ENCODE measurements at places on chromosomes 5 and 9.

DNA sequence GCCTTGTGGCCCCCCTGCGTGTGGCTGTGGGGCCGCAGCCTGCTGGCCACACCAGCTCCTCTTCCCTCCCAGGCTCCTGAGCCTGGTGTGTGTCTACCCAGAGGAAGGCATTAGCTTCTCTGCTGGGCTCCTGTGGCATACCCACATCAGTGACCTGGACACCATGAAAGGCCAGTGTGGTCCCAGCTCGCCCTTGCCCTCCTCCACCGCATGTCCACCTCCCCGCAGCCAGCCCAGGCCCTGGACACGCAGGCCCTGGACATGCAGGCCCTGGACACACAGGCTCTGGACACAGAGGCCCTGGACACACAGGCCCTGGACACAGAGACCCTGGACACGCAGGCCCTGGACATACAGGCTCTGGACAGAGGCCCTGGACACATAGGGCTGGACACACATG is 153.4 kb upstream of the PPP1R26 start:
- DNase-seq = no peak

DNA sequence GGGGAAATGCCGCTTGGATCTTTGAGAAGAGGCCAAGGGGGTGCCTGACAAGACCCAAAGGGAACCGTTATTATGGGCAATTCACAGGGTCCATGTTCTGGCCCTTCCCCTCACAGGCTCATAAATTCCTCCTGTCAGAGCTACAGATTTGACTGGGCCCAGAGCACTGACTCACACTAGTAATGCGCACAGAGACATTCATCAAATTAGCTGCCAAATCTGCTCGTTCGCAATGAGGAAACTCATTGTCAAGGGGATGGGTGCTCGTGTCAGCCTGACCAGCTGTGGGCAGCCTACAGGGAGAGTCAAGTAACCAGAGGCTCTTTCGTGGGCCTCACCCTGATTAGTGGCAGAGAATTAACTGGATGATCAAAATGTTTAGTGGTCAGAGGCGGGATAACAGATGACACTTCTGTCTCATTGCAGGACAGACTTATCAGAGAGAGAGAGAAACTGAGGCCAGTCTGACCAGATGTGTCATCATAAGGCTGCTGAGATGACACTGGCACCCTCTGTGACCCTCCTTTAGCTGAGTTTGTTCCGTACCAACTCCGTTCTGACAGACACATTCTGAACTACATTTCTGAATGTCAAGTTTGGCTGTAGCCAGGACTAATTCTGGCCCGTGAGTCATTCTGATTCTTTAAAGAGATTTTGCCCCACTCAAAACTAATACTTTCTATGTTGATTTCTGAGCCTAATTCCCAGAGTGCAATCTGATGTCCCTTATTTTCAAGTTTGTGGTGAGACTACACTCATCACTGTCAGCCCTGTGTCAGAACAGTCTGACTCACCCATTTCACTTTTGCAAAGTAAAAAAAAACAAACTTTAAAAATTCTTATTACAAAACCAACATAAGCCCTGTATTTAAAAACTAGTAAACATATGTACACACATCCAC is 377.1 kb downstream of the ACTL7B start:
- no peak for DNase-seq

DNA sequence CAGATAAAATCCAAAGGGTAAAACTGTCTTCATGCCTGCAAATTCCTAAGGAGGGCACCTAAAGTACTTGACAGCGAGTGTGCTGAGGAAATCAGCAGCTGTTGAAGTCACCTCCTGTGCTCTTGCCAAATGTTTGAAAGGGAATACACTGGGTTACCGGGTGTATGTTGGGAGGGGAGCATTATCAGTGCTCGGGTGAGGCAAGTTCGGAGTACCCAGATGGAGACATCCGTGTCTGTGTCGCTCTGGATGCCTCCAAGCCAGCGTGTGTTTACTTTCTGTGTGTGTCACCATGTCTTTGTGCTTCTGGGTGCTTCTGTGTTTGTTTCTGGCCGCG is 727 bp upstream of the ADRB2 start:
- no peak for DNase-seq

- DNase-seq = no peak
These were observed 308.4 kb upstream of the MEF2C start for GRCh38 chr5:89191374-89191773.

- DNase-seq = no peak
These were observed 221.0 kb upstream of the IER5L start for GRCh38 chr9:129398961-129399633.

GRCh38 chr9:32455738-32456137 is 70.3 kb downstream of the RIGI start:
- DNase-seq = no peak

- no peak for DNase-seq
These were observed 165.1 kb downstream of the PAPPA start for GRCh38 chr9:116318468-116319374.

GRCh38 chr9:88593537-88594185 is 58.7 kb downstream of the NXNL2 start:
- peak; percentile 21 for DNase-seq

GRCh38 chr9:27168496-27168895 is 59.5 kb downstream of the TEK start:
- DNase-seq = no peak

DNA sequence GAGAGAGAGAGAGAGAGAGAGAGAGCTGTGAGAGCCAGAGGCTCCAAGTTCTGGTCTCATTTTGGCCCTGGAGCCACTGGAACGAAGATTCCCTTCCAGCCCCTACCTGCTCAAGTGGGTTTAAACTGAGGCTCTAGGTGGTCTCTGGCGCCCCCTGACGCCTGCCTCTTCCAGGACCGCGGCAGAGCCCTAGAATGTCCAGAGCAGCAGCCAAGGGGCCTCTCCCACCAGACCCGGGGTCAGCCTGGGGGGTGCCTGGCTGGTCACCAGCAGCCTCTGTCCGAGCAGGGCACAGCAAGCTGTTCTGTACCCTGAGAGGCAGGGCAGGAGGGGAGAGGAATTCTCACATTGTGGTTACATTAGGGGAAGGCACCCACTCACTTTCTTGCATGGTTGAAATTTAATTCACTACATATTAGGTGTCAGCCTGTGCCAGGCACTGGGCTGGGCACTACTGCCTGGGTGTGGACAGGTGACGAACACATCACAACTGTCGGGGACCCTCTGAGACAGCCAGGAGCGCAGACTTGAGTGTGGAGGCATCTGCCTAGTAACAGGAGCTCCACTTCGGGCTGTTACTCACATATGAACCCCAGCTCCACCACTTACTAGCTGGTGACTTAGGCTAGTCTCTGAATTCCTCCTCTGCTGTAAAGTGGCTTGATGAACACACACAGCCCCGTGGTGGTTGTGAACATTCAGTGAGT is 44.5 kb downstream of the AMBP start:
- no peak for DNase-seq

DNA sequence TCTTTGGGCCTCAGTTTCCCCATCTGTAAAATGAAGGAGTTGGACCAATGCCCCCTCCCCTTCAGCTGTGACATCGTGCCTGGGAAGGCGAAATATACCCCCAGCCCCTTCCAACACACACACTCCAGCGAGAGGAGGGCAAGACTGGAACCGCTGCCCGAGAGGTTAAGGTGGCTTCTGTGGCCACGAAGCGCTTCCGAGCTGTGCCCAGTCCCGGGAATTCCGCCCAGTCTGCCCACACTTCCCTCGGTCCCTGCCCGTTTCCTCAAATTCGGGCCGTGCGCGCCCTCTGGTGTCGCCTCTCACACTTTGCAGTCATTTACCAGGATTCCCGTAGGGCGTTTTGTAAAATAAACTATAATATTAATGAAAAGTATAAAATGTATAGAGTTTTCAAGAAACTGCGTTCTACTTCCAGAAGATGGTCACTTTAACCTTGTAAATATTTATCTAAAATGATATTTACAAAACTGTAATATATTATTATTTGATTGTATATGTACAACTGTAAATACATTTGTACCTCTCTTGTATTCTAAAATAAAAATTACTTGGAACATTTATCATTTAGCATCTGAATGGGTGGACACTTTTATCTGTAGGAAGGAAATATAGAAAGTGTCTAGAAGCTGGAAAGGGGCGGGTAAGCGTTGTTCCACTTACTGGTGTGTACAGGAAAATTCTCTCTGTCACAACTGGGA is 11.0 kb upstream of the EXOSC2 start:
- DNase-seq = peak; percentile 52

GRCh38 chr9:18739127-18739526 is 265.2 kb downstream of the ADAMTSL1 start:
- no peak for DNase-seq

DNA sequence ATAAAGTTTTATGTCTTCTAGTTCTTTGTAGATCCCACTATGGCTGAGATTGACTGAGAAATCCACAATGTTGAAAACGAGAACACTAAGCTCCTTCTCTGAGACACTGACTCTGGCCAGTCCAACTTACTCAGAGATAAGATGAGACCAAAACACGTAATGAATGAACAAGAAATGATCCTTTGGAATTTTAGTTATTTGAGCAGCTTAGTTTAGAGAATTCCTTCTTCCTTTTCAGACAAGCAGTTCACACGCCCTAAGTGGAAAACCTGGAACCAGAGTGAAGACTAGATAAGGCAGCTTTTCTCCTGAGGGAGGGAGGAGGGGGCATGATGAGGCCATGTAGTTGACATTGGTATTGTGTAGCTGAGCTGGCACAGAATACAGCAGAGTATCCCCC is 139.6 kb downstream of the GABRB2 start:
- DNase-seq = no peak

All from caudate nucleus (tissue), 63 donors.